ENCODE measurements at places on chromosomes 7 and 10. TPM values are rescaled to one million over a fixed set of nuclear protein-coding genes. Genes with fewer than 3 reads are reported as not detected.

- no peak for ATAC-seq
These were observed 57.7 kb downstream of the PTPRE start for GRCh38 chr10:127964621-127965020.

DNA sequence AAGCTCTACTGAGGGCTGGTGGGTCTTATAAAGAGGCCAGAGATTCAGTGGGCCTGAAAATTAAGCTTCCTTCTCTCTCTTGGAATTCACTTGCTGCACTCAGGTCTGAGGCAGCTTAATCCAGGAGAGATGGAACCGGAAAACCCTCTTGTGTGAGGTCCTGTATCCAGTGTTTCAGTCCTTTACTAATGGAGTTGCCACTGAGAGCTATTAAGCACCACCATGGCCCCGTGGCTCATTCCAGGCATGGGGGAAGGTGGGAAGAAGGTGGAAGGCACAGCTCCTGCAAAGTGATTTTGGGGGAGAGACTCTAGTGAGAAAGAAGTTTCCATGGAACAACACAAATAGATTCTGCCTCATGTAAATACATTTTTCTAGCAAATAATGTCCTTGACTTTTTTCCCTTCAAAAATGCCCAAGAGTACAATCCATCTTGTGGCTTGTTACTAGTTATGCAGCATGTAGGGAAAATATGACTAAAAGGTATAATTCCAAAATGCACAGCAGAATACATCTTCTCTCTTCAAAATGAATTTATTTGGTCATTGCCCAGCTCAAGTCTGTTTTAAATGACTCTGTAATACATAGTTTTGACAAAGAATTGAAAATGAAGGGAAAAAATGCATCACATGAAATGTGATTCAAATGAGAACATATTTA, 46.7 kb upstream of the FOXI2 start:
- ATAC-seq, result no peak

- no peak for ATAC-seq
These were observed 119.8 kb downstream of the SMURF1 start for GRCh38 chr7:99024066-99024465.

DNA sequence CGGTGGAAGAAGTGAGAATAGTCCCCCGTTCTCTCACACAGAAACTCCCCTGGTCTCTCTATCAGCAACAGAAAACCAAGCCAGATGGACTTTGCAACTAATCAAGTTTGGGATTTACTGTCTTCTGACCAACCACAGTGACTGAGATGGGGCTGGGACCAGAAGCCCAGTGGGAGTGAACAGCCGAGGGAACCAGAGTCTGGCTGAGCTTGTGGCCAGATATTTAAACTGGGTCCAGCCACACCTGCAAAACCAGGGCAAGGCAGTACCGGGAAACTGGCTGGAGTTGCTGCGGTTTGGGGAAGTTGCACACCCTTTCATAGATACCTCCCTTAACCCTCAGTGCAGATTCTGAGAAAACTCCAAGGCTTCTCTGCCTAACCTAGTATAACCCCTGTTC, 6.0 kb downstream of the GSTK1 start:
- no peak for ATAC-seq

DNA sequence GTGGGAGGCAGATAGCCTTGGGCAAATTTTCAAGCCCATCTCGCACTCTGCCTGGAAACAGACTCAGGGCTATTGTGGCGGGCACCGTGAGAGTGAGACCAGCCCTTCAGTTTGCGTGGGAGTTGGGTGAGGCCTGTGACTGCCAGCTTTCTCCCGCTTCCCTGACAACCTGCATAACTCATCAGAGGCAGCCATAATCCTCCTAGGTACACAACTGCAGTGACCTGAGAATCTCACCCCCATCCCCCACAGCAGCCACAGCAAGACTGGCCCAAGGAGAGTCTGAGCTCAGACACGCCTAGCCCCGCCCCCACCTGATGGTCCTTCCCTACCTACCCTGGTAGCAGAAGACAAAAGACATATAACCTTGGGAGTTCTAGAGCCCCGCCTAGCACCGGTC, 275.4 kb downstream of the GRID1 start:
- no peak for ATAC-seq

The PPP1R17 gene
- total RNA-seq, result not detected

The KMT2E gene
- total RNA-seq, result 187 TPM

The SPDYE1 gene
- not detected for total RNA-seq

The FZD1 gene
- total RNA-seq, result 19.5 TPM
